Effector CD8-positive, alpha-beta T cell (primary cell): ENCODE measurements at places on chromosomes 2 and 18.

DNA sequence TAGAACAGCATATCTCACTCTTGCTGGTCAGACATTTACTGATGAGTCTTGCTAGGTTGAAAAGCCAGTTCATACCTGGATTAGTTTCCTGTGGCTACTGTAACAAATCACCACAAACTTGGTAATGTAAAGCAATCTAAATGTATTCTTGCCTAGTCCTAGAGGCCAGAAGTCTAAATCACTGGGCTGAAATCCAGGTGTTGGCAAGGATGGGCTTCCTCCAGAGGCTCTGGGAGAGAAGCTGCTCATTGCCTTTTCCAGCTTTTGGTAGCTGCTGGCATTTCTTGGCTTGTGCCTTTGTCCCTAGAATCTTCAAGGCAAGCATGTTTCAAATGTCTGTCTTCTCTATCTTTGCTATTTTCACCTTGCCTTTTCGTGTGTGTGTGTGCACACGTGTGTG is 62.3 kb upstream of the MAP4K3 start:
- no peak for DNase-seq

DNA sequence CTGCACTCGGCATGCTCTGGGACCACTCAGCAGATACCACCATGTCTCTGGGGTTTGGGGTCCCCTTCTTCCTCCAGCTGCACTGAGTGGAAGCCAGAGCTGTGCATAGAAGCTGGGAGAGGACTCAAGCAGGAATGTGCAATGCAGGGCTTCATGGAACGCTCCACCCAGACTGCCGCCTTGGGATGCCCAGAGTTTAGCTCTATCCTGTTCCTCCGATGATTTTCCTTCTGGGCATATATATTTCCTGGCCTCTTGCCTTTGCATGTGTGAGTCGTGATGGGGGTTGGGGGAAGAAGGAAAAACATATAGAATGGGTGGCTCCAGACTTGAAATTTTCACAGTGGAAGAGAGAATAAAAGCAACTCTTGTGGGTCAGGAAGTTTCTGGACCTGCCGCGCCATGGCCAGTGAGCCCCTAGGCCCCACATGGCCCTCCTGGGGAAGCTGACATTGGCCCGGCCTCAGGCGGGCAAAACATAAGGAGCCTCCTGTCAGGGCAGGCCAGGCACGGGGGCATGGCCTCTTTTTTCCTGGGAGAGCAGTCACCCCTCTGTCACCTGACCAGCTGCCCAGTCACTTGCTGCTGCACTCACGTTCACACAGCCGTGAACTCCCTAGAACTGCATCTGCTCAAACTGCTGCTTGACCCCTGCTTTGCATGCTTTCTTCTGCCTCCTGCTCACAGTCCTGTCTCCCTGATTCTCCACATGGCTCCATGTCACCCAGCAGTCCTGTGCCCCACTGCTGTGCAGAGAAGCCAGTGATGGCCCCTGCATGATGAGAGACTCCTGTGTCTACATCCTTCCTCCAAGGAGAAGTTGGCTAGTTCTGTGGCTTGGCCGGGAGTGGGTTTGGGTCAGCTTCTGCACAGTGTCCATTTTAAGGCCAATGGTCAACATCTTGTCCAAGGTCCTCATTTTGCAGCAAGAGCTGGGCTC is 197.8 kb downstream of the CTIF start:
- DNase-seq = no peak

- DNase-seq = no peak
These were observed 592.2 kb upstream of the SYT4 start for GRCh38 chr18:43869451-43870008.

- no peak for DNase-seq
These were observed 18.0 kb downstream of the MBP start for GRCh38 chr18:77114415-77115191.

- no peak for DNase-seq
These were observed 236.2 kb downstream of the IKZF2 start for GRCh38 chr2:212915121-212915782.

DNA sequence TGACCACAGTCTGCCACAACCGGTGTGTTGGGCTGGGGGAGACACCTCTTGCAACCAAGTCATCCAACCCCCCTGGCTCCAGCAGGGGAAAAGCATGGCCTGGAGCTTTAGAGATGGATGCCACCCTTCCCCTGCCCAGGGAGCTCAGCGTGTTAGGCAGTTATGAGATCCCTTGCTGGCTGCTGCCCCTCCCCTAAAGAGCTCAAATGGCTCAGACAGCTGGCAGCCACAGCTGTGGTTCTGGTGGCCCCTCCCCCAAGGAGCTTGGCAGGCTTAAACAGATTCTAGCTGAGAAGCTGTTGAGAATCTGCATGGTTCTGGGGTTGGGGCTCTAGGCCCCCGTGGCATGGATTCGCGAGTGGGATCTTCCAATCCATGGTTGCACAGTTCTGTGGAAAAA is 64.7 kb downstream of the TEX51 start:
- no peak for DNase-seq

DNA sequence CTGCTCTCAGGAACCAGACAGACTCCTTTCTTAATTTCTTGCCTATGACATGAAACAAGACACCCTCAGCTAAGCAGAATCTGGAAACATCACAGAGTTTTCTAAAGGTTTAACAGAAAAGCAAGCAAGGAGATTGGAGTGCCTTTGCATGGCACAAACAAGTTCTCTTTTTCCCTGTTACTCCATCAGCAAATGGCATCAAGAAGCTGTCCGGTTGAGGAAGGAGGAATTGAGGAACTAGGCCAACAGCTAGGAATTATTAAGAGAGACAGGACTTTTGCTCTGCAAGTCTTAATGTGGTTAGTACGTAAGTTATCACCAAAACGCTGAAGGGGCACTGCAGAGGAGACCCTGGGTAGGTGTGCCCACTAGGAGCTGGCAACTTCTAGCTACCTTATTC is 53.2 kb downstream of the NEB start:
- no peak for DNase-seq

GRCh38 chr2:231502596-231502995 is 27.6 kb downstream of the NMUR1 start:
- DNase-seq = no peak
